ENCODE measurements at places on chromosomes 5 and 9.

GRCh38 chr5:107618242-107618641, 52.5 kb downstream of the EFNA5 start:
- DNase-seq, result no peak

GRCh38 chr9:89531766-89532165, 33.9 kb upstream of the SEMA4D start:
- no peak for DNase-seq

DNA sequence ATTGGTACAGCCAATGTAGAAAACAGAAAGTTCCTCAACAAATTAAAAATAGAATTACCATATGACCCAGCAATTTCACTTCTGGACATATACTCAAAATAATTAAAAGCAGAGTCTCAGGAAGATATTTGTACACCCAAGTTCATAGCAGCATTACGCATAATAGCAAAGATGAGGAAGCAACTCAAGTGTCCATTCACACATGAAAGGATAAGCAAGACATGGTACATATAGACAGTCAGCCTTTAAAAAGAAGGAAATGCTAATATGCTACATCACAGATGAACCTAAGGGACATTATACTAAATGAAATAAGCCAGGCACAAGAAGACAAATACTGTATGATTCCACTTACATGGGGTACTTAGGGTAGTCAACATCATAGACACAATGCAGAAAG, 76.7 kb downstream of the ANXA2R start:
- DNase-seq, result no peak

GRCh38 chr9:26725573-26725972, 167.0 kb downstream of the CAAP1 start:
- peak; percentile 27 for DNase-seq

- DNase-seq, result no peak
These were observed 21.0 kb downstream of the PSD2 start for GRCh38 chr5:139816566-139816965.

DNA sequence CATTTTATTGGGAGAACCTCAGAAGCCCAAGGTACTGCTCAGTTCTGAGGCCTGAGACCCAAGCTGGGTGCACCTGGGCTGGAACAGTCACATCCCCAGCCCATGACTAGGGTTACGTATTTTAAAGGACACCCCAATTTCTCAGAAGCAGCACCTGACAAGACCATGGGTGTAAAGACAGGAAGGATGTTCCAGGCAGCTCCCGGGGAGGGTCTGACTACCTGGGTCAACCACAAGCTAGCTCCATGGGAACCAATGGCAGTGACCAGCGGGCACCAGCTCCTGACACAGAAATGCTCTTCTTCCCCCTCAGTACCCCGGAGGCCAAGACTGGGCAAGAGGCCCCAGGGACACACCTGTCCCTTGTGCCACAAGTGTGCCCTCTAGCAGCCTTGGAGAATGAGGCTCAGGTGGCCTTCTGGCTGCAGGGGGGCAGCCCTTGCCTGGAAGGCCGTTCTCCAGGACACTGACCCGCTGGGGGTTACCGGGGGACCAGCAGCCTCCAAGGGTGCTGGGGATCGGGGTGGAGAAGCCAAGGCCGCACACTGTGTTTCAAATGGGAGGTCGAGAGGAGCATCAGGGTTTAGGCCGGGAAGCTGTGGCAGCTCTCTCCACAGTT, 52.6 kb downstream of the IPPK start:
- DNase-seq, result no peak

- no peak for DNase-seq
These were observed 24.4 kb downstream of the FAM163B start for GRCh38 chr9:133584559-133585476.

- no peak for DNase-seq
These were observed 19.9 kb upstream of the KCNIP1 start for GRCh38 chr5:170483701-170484458.

- peak; percentile 12 for DNase-seq
These were observed 172.1 kb upstream of the GAS1 start for GRCh38 chr9:87119328-87119881.

All from kidney glomerular epithelial cell (primary cell).